NCI-H187 treated with DMSO at 0.1 percent for 48 hours (cell line): ENCODE measurements at places on chromosomes 5 and 9.

DNA sequence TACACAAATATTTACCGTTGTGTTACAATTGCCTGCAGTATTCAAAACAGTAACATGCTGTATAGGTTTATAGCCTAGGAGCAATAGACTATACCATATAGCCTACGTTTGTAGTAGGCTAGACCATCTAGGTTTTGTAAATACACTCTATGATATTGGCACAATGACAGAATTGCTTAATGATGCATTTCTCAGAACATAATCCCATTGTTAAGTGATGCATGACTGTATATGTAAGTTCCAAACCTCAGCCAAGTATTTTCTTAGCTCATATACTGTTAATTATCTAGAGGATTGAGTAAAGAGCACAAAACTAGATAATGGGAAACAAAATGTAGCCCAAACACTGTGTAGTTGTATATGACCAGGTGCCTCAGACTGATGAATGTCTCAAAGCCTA is 220.1 kb downstream of the ANXA1 start:
- DNase-seq = no peak

DNA sequence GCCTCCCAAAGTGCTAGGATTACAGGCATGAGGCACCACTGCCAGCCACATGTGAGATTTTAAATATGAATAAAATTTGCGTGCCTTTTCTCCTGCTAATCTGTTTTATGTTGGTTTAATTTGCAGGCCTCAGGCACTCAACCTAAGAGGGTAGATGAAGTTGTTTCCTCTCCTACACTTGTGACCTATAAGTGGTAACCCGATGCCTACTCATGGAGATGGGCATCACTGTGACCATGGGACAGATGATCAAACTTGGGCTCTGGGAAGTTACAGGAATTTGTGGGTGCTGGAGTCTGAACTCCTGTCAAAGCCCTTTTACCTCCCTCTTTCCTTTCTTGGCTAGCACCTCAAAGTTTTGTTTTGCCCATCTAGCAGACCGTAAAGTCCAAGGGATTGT is 1.1 kb downstream of the SLC28A3 start:
- no peak for DNase-seq

DNA sequence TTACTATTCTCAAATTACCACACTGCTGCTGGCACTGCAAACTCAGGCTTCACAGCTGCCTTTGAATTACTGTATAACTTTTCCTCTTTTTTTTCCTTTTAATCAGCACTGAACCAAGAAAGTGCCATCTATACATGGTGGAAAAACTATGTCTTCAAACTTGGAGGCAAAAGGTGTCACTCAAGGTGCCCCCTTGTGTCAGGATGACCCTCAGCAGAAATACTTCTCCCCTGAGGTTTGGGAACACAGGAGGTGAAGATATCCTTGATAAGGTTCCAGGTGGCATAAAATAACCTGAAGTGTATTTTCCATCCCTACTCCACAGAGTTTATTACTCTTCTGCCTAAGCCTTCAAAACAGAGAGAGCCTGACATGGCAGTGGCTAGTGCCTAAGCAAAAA is 14.5 kb downstream of the FRMD3 start:
- no peak for DNase-seq

- no peak for DNase-seq
Observed at GRCh38 chr5:43193181-43193893, 1.3 kb downstream of the NIM1K start.

- DNase-seq = no peak
Observed at GRCh38 chr5:128535251-128535650, 2.8 kb downstream of the FBN2 start.

- DNase-seq = no peak
Observed at GRCh38 chr9:88237991-88238571, 99.8 kb upstream of the SPATA31C2 start.

DNA sequence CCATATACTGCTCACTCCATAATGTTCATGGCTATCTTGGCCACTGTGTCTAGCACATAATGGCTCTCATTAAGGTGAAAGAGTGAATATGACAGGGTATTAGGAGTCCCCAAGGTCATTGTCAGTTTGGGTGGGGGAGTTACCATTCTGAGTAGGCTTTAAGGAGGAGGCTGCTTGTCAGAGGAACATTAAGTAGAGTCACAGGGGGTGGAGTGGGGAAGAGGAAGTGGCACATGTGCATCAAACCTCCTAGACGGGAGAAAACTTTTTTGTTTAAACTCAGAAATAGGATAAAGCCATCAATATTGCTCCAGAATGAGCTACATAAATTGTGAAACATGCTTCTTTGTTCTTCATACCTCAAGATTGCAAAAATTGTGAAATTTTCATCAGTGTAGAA is 45.5 kb downstream of the DAB2IP start:
- no peak for DNase-seq

DNA sequence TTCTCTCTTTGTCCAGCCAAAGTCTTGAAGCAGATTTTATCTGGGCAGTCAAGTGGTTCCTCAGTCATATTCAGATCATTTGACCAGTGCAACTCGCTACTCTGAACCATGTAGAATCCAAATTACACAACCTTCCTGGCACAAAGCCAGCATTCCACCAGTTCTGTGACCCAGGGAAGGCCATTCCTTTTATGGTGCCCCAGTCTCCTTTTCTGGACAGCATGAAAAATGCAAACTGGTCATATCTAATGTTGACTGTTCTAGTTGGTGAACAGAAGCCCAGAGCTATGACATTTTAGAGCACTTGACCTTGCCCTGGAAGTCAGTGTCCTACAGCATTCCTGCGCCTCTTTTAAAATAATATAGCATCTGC is 364.6 kb downstream of the BRINP1 start:
- DNase-seq = no peak

- no peak for DNase-seq
Observed at GRCh38 chr9:88952086-88952615, 39.1 kb upstream of the S1PR3 start.

- no peak for DNase-seq
Observed at GRCh38 chr5:154860123-154860522, 1.7 kb downstream of the CNOT8 start.

DNA sequence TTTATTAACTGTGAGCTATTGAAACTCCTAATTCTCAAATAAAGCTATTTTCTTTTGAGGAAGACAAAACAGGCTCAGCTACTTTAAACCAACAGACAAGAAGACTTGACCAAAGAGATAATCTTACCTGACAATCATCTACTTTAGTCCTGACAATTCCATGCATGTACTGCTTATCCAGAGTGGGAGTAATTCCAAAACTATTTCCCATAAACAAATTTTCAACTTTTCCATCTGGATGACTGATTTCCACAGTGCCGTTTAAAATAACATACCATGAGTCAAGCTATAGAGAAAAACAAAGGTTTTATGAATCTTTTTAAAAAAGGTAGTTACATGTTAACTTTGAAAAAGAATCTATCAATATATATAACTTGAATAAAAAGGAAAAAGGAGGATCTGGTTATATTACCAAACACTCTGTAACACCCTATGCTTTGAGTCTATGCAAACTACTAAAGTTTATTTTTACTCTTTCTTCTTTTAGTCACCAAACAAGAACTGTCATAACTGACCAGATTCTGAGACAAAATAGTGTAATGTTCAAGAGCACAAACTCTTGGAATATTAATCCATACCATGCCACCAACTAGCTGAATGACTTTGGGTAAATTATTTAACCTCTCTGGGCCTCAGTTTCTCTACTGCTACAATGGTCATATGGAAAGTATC is 129.7 kb downstream of the RAPGEF6 start:
- DNase-seq = no peak

DNA sequence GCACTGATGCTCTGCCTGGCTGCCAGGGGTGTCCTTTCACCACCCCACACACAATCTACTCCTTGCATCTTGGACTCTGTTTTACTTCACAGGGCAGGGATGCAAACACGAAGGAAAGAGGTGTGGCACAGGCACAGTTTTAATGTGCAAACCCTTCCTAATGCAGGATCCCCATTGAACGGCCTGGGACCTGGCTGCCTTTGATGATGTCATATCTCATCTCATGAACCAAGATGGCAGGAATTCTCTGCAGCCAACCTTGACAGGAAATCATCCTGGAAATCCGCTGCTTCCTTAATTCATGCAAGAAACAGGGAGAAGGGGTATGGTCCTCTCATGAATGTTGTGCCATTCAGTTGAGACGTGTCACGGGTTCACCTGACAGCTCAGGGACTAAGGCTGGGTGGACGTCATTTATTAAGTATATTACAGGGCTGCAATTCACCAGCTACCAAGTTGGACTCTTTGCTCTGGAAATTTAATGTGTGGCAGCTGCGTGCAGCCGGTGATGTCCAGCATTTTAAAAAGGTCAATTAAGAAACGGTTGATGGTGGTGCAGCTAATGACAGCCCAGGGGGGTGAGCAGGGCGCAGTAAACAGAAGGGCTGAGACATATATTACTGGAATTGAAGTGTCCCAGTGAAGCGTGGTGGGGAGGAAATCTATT is 91.5 kb downstream of the LMNB1 start:
- DNase-seq = no peak

DNA sequence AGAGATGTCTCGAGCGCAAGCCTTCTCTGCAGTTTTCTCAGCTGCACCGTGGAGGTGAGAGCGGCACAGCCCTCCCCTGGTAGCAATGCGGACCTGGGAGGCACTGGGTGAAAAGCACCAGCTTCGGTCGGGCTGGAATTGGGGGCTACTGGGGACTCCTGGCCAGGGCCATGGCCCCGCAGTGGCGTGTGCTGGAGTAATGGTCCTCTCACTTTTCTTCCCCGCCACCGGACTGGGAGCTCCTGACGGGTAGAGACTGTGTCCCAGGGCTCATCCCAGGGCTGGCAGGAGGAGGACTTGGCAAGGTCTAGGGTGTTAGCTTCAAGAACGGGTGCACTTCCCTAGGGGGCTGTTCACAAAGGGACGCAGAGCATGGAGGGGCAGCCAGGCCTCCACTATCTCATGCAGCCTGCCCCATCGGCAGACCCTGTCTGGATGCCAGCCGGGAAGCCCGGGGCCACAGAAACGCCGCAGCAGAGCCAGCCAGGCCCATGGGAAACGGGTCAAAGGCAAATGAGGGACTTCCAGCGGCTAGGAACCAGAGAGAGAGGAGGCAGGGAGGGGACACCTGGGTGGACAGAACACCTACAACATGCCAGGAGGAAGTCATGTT is 92.6 kb upstream of the MVB12B start:
- DNase-seq = no peak

DNA sequence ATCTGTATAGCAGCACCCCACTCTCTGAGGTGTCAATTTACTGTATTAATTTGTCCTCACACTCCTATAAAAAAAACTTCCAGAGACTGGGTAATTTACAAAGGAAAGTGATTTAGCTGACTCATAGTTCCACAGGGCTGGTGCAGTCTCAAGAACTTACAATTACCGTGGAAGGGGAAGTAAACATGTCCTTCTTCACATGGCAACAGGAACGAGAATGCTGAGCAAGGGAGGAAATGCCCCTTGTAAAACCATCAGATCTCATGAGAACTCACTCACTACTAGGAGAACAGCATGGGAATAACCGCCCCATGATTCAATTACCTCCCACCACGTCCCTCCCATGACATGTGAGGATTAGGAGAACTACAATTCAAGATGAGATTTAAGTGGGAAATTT is 602.6 kb downstream of the MTRR start:
- DNase-seq = no peak

- DNase-seq = no peak
Observed at GRCh38 chr5:154986151-154986550, 27.4 kb upstream of the KIF4B start.

- DNase-seq = no peak
Observed at GRCh38 chr5:35483780-35484179, 133.9 kb upstream of the SPEF2 start.

DNA sequence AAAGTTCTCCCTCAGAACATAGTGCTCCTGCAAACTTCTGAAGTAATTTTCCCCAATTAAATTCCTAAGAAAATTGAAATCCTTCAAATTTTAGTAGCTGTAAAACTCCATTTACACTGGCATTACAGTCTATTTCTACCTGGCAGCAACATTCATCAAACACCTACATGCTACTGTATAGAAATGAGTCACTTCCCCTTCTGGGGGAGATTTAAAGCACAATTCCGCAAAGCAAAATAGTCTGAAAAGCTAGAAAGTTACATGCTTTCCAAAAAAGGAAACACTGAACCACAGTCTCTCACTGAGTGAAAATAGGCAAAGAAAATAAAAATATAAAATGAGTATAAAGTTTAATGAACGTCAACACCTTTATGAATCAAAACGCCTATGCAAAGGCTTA is 43.3 kb downstream of the MCTP1 start:
- no peak for DNase-seq
